ENCODE measurements at places on chromosomes 1 and 21.

- no peak for DNase-seq
Observed at GRCh38 chr1:165795894-165796293, 27.2 kb upstream of the TMCO1 start.

DNA sequence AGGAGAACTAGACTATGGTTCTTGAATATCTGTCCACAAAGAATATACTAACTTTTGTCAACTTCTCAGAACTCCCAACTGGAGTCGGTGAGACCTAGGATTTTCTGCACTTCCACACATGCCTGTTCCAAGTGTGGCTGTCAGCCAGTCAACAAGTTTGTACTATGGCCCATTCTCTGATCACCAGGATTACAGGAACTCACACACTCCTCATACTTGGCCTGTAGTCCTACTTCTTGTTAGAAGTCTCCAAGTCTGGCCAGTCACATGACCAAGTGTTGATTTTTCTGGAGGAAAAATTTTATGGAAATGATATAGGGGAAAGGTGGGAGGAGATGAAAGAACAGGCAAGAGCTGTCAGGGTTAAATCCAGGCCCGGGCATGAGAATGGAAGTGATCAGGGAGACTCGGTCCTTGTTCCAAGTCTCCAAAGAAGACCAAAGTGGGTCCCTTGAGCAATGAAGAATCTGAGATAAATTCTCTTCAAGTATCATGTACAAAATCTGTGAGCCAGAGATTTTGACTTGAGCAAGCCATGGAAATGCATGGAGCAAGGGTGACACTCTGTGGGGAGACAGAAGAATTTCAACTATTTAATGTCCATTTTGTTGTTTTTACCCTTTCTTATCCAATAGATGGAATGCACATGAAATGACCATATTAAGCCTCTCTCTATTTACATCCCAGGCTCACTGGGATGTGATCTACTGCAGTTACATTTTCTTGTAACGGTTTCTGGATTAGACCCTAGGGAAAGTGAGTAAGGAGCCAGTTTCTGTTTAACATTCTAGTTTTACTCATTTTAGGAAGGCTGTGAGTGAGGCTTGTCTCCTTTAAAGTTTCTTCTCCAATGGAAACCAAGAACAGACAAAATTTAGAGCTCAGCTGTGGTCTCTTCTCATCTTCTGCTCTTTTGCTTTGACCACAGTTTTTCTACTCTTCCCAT lies 320.9 kb downstream of the ASTN1 start:
- peak; percentile 43 for DNase-seq

DNA sequence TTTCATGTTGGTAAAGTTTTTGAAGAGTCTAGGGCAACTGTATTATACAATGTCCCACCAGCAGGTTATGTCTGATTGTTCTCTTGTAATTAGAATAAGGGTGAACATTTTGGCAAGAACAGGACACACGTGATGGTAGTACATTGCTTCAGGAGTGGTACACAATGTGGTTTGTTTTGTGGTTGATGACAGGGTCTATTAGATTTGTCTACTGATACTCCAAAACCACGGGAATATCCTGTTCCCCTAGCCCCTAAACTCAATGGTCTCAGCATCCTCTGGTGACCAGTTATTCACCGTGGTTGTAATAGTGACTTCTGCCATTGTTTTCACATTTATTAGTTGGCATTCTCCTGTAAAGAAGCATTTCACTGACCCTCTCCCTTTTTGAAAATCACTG lies 22.1 kb upstream of the ACTA1 start:
- peak; percentile 21 for DNase-seq

GRCh38 chr1:207911856-207912760 lies 1.2 kb upstream of the CD34 start:
- no peak for DNase-seq

DNA sequence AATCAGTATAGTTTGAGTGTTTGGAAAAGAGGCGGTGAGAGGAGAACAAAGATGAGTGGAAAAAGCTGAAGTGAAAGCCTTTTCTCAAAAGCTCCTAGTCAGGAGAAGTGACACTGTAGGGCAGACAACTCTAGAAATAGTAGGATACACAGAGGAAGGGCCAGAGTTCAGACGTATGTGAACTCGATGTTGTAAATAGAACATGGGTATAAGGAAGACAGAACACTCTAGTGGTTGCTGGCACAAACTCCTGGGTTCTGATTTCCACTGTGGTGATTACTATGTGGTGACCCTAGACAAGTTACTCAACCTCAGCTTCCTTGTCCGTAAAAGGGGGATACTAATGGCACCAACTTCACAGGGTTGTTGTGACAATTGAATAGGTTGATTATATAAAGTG lies 30.2 kb upstream of the MGST3 start:
- DNase-seq, result no peak

- DNase-seq, result no peak
Observed at GRCh38 chr1:53091841-53092645, 30.0 kb downstream of the PODN start.

- no peak for DNase-seq
Observed at GRCh38 chr1:112956544-112957132, 642 bp upstream of the SLC16A1 start.

GRCh38 chr1:53594391-53595180 lies 135.4 kb downstream of the DMRTB1 start:
- no peak for DNase-seq

DNA sequence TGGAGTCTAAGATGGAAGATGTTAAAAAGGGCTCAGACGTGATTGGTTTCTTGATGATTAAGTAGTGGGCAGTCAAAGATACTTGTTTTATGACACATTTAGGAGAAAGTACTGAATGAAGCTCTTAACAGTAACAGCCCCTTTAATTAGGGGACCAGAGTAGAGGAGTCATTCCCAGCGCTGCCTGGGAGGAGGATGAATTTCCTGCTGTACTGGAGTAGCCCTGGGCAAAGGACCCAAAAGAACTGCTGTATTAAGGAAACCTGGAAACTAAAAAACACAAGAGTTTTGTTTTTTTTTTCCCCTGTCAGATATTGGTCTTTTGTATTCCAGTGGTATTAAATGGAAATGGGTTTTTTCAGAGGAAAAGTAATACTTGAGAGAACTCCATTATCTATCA lies 126.5 kb downstream of the NFIA start:
- no peak for DNase-seq

- DNase-seq, result no peak
Observed at GRCh38 chr1:79708646-79709265, 702.2 kb upstream of the ADGRL4 start.

DNA sequence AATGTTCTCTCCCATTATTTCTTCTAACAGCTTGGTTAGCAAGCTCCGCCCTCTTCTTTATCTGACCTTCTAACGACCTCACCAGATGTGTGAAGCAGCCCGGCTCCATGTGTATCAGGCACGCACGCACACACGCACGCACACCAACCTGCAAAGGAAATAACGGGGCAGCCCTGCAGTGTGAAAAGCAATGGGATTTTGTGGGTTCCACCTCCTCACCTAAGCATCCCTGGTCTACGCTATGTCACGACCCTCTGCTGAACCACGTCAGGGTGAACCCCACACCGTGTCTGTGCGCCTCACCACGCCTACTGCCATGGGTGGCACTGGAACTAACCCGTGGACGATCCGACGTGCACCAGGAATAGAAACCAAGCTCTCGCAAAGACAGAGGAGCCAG lies 10.4 kb downstream of the SSU72 start:
- DNase-seq, result no peak

GRCh38 chr1:241846375-241846774 lies 1.6 kb upstream of the EXO1 start:
- DNase-seq, result no peak

- peak; percentile 25 for DNase-seq
Observed at GRCh38 chr1:56404561-56405030, 174.8 kb downstream of the PLPP3 start.

GRCh38 chr1:230300322-230301301 lies 125.5 kb downstream of the PGBD5 start:
- DNase-seq, result no peak

GRCh38 chr1:212949771-212950170 lies 570 bp upstream of the VASH2 start:
- DNase-seq, result no peak

DNA sequence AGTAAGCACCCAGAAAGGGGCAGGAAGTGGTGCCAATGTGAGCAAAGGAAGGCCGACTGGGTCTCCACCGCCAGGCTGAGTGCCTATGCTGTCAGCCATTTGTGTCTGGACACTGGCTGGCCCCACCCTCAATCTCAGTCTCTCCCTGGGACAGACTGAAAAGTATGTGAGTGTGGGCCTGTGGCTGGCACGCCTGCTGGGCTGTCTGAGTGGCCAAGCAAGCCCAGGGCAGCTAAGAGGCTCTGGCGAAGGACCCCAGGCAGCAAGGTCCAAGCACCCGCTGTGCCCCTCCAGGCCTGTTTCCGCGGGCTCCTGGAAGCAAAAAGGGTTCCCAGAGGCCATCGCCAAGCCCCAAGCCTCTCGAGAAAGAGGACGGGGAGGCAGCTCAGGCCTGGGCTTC lies 93.3 kb upstream of the VAMP3 start:
- DNase-seq, result no peak

- no peak for DNase-seq
Observed at GRCh38 chr1:89347296-89347695, 16.6 kb upstream of the GBP6 start.

DNA sequence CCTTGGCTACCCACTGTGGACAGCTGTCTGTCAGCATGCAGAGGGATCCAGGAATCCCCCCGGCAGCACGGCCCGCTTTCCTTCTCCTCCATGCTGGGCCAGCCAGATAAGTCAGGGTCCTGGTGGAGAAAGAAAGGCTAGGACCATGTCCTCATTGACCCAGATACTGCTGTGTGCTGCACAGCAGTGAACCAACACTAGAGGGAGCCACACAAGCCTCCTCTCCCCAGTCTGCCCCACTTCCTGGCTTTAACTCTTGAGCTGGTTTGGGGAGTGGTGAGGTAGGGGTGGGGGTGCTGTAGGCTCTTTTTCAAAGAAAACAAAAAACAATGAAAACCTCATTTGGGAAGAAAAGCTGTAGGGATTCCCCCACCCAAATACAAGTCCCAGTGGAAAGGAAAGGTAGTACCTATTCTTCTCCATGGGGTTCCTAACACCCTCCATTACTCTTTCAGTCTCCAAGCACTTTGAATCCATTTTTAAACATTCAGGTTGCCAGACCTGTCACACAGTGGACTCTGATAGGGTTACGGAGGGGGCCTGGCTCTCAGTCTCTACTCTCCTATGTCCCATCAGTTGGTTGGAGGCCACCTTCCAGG lies 84.9 kb upstream of the CD1D start:
- no peak for DNase-seq

DNA sequence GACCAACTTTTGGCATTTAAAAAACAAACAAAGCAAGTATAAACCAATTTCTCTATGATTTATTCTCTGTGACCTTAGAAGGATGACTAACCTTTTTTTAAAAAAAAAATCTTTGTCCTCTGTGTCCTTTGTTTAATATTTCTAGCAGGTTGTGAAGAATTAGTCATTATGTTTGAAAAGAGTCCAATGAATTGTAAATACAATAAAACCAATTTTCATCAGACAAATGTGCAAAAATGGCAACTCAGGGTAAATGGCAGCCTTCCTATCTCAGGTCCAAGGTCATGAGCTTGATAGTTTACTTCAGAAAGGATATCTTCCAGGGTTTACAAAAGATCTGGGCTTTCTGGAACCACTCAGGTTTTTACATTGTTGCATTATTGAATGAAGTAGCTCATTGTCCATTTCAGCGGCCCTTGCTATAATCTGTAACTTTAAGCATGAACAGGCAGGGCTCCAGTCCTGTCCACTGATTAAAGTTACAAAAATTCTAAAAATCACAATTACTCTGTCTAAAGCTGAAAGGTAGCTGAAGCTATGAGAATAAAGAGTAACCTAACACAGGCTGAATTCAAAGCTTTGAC lies 11.7 kb upstream of the MAP3K21 start:
- DNase-seq, result no peak

DNA sequence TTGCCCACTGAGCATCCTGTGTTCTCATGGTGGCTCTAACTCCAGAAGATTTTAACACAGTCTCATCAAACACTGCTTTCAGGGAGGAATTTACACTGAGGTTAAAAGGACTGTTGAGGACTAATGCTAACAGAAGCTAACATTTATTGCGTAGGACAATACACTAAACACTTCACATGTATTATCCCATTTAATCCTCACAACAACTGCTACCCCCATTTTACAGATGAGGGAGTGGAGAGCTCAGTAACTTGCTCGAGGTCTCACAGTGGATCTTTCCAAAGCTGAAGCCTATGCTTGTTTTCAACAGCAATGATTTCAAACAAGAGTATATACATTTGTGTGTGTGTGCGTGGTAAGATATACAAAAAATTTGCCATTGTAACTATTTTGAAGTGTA lies 13.9 kb downstream of the ATF3 start:
- no peak for DNase-seq

GRCh38 chr1:224338150-224338838 lies 8.3 kb upstream of the NVL start:
- DNase-seq, result no peak

DNA sequence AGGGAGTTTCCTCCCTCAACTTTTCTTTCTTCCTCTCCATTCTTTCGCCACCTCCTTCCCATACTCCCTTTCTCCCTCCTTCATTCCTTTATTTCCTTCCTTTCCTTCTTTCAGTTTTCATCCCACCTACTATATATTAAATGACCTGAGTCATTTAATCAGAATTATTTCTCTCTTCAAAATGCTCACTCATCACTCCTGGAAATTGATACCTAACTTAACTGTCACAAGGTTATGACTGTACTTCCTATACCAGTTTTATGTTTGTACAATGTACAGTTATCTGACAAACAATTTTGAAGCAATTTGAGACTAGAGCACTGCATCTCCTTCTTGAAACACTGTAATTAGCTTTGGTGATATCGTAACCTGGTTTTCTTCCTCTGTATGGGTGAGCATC lies 41.4 kb downstream of the NEXN start:
- DNase-seq, result no peak

- peak; percentile 58 for DNase-seq
Observed at GRCh38 chr1:170471398-170472053, 60.4 kb upstream of the GORAB start.

- DNase-seq, result peak; percentile 11
Observed at GRCh38 chr1:168386949-168387586, 106.4 kb downstream of the TBX19 start.

DNA sequence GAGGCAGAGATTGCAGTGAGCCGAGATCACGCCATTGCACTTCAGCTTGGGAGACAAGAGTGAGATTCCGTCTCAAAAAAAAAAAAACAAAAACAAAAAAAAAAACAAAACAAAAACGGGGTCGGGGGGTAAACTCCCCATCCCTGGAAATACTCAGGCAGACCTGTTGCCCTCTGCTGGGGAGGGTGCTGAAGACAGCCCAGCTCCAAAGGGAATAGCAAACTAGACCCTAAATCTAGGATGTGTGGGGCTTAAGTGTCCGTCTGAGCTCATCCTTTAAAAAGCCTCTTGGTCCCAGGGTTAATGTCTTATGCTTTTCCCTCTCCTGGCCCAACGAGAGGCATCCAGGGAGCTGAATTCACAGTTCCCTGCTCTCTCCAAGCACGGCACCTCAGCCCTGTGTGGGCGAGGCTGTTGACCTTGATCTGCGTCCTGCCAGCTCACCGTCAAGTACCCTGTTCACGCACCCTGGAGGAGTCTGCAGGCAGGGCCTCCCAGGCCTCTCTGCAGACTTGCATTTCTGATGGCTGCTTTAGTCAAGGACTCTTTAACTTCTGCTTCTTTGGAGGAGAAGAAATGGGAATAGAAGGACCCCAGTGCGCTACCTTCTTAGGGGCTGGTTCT lies 22.3 kb downstream of the KCND3 start:
- no peak for DNase-seq

GRCh38 chr1:44696789-44697345 lies 22.4 kb downstream of the ARMH1 start:
- DNase-seq, result no peak

- no peak for DNase-seq
Observed at GRCh38 chr1:87965193-87965592, 636.5 kb downstream of the LMO4 start.

GRCh38 chr1:179550746-179551682 lies 24.7 kb downstream of the NPHS2 start:
- DNase-seq, result peak; percentile 32
